CD4-positive, alpha-beta T cell treated with Interferon alpha-2 for 1 hour (primary cell): ENCODE measurements at places on chromosomes 3 and 15.

GRCh38 chr3:52444860-52445793 is at the start of gene SEMA3G:
Gene SEMA3G, minus strand, starts transcription at chr3:52445103. Its CDS starts 76 bp downstream, at chr3:52445027.
- DNase-seq = peak; percentile 82

DNA sequence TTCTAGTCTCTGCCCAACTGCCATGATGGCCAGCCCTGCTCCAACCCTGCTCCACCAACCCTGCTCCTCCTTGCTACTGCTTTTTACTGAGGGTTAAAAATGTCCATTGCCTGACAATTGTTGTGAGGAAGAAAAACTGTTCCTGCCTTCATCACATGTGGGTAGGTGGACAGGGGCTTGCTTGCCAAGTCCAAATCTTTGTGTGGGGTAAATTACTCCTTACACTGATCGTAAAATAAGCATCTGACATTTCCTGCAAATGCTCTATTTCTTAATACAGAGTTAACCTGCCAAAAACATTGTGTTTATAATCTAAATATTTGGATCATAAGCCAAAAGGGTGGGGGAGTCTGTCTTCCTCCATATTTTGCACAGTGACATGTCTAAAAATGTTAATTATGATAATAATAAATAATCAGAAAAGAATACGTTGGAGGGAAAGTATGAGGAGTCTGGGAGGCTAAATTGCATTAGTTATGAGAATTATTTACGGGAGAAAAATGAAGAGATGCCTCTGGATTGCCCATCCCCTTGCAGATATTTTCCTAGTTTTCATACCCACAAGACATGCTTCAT is 242.5 kb upstream of the TBL1XR1 start:
- no peak for DNase-seq

- no peak for DNase-seq
Measured at GRCh38 chr3:135736740-135737139, 228.8 kb upstream of the PPP2R3A start.

DNA sequence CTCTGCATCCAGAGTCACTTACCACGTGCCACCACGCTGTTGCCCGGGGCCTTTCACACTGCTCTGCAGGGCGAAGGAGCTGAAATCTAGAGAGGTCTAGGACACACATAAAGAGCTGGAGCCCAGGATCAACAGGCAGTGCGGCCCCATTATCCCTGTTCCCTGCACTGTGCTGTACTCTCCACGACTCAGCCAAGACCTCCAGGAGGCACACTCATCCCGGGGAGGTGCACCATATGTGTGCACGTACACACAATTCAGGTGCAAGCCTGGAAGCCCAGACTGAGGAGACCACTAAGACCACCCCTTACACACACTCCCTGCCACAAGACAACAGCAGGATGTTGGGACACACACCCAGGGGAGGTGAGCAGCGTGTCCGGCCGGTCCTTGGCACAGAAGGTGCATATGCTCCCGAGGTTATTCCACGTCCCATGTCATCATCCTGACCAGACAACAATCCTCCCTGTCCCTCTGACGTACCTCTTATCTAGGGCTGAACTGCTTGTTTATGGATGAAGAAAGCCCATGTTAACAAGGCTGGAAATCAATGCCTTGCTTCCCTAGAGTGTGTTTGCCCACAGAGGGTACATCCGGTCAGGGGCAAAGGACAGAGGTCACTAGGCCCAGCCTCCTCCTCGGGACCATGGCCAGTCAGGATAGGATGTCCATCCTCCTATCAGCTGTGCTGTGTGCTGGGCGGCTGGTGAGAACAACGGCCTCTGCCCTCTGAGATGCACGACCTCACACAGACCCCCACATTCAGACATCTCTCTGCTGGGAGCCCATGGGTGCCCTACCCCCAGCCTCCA is 16.1 kb downstream of the KLF15 start:
- DNase-seq = no peak

GRCh38 chr15:57064033-57064432 is 145.6 kb downstream of the TCF12 start:
- DNase-seq = no peak

DNA sequence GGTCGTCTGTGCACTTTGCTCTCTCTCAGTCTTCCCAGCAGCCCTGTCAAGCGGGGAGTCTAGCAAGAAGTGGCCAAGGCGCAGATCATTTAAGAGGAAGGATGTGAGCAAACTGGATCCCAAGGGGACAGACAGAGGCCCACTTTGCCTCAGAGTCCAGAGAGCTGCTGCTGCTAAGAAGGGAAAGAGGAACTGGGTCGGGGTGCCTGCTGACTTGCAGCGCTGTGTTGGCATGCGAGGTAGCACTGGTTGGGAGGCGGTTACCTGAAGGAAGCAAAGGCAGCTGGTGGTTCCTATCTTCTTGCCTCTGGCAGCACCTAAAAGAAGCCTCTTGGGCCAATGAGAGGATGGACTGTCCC is 28.1 kb downstream of the SMAD3 start:
- peak; percentile 74 for DNase-seq

DNA sequence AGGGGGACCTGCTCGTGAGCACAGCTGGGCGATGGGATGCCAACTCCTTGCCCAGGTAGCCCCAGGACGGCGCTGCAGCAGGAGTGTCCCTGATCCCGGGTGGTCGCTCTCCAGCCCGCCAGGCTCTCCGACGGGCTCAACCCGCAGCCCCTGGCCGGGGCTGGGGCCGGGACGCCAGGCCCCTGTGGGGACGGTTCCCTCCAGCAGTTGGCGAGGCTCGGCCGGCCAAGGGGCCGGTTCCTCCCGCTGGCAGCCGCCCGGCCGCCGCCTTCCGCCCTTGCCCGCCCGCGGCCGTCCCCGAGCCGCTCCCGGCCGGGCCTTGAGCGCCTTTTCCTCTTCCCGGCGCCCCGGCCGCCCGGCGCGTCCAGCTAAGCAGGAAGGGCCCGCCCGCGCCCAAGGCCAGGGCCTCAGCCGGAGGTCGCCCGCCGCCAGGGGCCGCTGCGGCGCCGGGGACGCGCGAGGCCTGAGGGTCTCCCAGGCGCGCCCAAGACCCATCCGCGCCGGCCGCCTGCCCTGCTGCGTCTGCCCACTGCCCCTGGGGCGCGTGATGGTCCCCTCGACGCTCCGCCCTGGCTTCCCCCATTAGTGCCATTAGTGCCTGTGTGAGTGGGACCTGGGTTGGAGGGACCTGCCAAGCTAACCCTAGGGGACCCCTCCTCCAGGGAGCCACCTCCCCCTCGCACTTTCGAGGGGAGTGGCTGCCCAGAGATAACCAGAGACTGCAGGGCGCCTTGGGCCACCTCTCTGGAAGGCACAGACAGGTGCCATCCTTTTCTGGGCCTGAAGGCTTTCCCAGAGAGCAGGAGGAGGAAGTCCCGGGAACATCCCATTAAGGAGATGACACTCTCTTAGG is 106.4 kb downstream of the FBLN2 start:
- peak; percentile 30 for DNase-seq

DNA sequence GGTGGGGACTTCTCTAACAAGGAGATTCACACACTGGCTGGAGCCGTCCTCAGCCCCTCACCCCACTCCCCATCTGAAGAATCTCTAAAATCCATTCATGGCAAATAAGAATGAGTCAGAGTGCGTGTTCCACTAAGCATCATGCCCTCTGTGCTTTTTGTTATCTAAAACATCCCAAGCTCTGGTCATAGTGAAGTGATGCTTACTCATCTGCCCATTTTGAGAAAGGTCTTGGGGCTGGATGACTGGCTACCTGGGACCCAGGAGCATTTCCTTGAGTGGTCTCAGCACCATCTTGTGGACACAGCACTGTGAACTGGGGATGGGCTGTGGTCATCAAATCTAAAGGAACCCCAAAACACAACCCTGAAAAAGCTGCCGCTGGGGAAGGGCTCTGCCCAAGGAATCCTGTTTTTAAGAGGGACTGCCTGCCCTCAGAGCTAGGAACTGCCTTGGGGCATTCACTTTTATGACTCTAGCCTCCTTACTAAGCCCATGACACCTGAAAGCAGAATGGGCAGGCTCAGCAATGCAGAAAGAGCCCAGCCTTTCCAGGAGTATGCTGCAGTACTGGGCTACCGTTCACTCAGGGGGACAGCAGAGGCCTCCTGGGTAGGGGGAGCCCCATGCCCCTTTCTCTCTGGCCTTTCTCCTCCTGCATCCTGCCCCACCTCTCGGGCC is 53.5 kb downstream of the ZBTB38 start:
- no peak for DNase-seq

- DNase-seq = peak; percentile 10
Measured at GRCh38 chr3:59709702-59710553, 660.1 kb upstream of the CFAP20DC start.

GRCh38 chr15:76296849-76297248 is 14.4 kb downstream of the ETFA start:
- no peak for DNase-seq

DNA sequence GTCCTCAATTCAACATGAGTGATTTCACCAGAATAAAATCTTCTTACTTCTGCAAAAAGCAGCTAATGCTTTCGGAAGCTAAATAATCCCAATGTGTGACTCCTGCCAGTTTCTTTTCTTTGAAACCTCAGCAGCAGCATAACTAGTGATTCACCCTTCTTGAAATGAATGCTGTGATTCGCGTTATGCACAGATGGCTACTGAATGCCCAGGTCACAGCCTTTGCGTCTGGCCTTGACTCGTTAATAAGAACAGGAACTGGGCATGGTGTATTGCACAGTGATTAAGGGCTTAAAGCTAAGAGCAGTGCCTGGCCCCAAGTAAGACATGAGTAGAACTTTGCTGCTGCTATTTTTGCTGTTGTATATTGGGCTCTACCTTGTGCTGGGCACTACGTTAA is 19.0 kb downstream of the CGNL1 start:
- DNase-seq = no peak

DNA sequence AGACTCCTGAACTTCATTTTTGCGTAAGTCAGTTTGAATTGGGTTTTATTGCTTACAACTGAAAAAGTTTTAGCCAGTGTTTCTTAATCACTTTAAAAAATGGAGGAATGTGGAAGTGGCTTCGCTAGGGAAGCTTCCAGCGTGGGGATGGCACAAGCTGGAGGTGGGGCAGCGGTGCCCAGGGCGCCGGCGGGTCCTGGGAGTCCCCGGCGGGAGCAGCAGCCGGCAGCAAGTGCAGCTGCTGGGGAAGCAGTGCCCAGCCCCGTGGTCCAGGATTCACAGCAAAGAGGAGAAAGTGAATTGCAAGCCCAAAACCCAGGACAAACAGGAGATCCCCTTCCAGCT is 301.8 kb upstream of the PROK2 start:
- no peak for DNase-seq

DNA sequence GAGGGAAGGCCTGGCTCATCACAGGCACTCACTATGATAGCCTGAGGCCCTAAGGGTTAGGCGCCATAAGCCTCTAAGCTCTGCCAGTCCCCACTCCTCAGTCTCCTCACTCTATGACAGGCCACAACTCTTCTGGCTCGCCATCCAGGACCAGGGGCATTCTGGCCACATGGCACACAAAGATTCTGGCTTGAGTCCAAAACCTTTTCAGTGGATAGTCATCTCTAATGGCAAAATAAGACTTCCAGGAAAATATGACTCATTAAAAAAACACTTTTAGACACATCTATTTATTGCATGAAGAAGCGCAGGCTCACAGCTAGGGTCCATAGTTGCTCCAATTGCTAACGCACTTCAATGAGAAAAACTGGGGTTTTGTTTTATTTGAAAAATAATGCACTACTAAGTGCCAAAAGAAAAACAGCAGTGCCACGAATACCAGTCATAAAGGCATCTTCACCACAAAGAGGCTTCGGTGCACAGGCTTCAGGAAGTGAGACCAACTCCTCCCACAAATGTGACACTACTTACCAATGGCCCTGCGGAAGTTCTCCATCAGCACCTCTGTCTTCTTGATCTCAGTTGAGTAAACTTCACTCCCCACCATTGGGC is 11.1 kb downstream of the RUVBL1 start:
- peak; percentile 74 for DNase-seq

DNA sequence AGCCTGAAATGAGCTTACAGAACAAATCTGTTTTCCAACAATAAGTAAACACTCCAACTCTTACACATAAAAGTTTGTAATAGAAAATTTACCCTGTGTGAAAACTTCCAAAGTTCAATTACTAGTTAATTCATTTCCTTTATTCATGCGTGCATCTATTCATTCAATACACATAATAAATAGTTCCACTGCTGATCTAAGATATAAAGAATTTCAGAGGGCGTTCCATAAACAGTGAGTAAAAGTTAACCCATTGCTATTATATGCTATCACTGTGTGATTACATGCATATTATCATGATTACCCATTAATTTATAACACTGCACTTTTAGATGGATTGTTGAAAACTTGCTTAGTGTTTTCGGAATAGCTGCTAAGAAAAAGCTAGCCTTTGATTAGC is 36.2 kb upstream of the CFAP20DC start:
- DNase-seq = no peak

GRCh38 chr15:92120094-92120795 is 266.7 kb downstream of the SLCO3A1 start:
- DNase-seq = no peak
